Epithelial cell of esophagus (primary cell): ENCODE measurements at places on chromosomes 7 and 10.
A peak's percentile ranks its signal among the peaks of the same experiment; 100 is the strongest.

GRCh38 chr10:93999401-93999851, 5.7 kb downstream of the PLCE1 start:
- DNase-seq, result no peak

DNA sequence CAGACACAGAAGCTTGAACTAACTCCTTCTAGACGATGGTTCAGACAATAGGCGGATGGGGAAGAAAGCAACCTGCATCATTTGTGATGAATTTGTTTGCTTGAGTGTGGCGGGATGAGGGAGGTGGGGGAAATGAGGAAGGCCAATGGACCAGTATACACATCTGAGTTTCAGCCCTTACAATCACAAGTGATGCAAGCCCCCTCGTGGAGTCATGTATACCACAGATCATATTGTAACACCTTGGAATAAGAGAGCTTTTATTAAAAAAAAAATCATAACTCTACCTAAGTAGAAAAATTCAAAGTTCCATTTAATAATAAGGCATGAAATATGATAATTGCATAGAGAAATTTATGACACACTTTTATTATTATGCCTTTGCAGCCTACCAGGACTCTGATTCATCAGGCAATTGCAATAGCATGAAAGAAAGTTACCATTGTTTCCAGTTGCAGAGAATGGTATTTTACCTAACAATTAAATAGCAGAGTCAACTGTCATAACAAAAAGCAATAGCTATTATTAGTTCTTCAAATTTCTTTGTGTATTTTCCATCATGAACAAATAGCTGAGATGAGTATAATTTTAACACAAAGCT, 230.2 kb upstream of the AKR1E2 start:
- DNase-seq, result peak; percentile 59

DNA sequence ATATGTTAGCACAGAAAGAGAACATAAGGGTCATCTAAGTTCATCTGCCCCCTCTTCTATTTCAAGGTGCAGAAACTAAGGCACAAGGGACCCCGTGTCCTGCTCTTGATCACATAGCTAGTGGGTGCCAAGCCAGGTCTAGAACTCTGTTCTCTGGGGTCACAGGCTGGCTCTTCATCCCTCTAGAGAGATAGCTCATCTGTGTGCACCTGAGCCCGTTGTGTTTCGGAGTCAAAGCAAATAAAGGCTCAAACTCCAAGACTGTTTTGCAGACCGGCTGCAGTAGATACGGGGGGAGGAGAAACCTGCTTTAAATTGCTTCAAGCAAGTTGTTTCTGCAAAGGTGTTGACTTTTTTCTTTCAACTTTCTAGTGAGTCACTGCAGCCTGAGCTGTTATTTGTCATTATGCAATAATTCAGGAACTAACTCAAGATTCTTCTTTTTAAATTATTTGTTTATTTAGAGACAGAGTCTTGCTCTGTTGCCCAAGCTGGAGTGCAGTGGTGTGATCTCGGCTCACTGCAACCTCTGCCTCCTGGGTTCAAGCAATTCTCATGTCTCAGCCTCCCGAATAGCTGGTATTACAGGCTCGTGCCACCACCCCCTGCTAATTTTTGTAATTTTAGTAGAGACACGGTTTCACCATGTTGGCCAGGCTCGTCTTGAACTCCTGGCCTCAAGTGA, 6.5 kb downstream of the BLVRA start:
- peak; percentile 95 for DNase-seq

DNA sequence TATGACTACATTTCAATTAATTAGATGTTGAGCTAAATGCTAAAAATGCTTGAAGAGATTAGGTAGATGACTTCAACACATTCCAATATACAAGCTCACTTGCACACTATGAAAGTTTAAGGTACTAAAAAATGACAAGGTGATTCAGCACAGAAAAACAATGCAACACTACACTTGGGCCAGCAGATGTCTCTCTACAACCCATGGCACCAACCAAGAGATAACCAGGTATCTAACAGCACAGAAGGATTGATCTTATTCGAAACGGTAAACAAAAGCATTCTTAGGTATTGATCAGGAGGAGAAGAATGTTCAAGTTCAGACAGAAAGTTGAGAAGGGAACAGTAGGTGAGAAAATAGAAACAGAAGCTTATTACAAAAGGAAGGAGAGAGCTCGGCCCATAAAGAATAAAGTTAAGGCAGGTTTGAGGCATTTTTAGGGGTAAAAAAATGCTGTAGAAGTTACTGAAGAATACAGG, 248.2 kb upstream of the KLF14 start:
- peak; percentile 81 for DNase-seq

DNA sequence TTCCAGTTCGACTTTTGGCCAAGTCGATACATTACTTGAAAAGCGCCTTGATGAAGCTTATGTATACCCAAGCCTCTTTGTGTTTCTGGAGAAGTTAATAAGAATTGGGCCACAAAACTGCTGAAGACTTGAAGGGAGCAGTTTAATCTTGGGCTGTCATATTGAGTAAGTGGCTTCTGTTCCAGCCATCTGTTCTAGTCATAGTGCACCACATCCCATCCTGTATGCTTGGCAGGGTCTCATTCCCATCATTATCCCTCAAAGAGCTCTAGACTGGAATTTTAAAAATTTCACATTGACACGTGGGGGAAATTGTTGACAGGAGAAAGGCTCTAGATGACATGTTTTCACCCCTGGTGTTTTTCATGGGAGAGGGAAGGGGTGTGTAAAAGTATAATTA, 196.6 kb upstream of the PLPP4 start:
- DNase-seq, result no peak
